ENCODE measurements at places on chromosomes 6 and 20.

GRCh38 chr6:113481910-113482309 lies 375.2 kb upstream of the MARCKS start:
- no peak for DNase-seq

- no peak for DNase-seq
These were observed 12.8 kb downstream of the RNF114 start for GRCh38 chr20:49948809-49949507.

DNA sequence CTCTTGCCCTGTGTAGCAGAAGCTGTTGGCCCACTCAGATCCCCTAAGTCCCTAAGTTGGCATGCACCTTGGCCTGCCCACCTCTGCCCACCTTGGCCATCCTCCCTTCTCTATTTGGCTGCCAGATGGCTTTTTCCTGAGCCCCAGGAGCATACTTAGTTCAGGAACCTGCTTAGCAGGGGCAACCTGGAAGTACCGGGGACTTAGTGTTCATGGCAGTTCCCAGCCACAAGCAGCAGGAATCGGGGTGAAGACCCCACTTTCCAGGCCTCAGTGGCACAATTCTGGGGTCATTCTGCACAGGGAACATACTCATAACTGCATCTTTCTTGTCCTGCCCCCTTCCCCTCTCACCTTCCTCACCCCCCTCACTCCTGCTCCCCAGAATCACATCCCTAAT lies 158.0 kb upstream of the PMEPA1 start:
- DNase-seq, result no peak

DNA sequence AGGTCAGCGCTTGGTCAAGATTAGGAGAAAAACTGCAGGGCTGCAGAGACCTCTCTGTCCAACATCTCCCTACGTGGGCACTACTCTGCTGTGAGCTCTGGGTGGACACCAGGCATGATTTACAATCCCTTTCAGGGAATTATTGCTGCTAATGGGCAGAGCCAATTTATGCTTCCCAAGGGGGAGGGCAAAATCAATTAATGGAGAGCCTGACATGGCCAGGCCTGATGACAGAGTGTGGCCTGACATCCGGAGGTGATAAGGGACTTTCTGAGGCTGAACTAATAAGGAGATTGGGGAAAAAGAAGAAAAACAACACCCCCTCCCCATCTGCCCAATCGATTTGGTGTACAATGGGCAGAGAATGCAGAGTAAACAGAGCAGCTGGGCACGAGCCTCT lies 5.0 kb upstream of the KCNK16 start:
- no peak for DNase-seq

DNA sequence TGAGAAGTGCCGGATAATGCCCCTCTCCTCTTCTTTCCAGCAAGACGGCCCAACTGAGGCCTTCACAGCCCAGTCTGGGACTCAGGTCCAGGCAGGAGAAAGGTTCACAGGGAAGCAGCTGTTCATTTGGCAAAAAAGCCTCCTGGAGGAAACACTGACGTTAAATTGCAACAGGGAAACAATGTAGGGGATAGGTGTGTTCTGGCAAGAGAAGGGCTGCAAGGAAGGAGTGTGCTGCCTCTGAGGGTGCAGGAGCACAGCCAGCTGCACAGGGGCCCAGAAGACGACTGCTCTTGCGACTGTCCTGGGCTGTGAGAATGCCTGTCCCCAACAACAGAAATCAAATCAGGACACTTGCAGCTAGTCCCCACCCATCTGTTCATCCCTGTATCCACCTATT lies 70.6 kb upstream of the PMEPA1 start:
- DNase-seq, result no peak

DNA sequence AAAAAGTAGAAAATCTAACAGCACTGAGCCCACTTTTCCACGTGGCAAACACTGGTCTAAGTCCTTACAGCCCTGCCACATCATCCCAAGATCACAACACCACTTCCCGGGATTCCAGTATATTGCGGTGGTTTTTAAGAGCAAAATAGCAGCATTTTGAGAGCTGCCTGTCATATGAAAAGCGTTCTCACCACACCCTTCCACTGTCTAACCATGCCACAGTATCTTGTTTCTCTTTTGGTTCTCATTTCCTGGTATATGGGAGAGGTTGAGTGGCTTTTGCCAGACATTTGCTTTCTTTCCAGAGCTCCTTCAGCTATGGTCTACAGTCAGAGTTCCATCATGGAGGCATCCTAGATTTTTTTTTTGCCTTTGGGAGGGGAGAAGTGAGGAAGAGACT lies 243.0 kb downstream of the TSHZ2 start:
- DNase-seq, result no peak

- DNase-seq, result no peak
These were observed 161.2 kb downstream of the KLHL32 start for GRCh38 chr6:97085772-97086171.

DNA sequence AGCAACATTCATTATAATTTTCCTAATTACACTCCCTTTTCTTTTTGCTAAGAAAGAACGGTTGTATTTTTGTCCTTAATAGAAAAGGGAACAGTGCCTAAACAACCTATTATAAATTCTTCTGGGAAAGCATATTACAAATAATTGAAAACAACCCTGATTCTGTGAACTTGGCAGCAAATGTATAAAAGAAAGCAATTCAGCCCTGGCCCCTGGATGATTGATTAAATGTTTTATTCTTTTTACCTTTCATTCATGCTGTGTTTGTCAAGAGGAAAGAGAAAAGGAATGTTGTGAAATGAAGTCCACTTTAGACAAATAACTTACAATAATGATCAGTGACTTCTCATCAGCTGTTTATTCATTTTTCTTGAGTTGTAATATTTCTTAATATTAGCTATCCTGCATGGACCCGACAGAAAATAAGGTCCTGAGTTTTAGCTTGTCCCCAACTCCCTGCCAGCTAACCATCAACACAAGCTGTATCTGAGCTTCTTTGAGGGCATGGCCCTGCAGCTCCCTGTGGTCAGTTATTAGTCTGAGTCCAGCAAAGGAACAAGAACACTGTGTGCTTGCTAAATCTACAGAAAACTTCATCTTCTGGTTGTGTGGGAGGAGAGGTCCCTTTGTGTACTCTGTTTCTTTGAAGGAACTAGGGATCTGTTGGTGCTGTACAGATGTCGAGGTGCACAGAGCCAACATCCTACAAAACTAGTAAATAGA lies 248.2 kb downstream of the LAMA2 start:
- no peak for DNase-seq

DNA sequence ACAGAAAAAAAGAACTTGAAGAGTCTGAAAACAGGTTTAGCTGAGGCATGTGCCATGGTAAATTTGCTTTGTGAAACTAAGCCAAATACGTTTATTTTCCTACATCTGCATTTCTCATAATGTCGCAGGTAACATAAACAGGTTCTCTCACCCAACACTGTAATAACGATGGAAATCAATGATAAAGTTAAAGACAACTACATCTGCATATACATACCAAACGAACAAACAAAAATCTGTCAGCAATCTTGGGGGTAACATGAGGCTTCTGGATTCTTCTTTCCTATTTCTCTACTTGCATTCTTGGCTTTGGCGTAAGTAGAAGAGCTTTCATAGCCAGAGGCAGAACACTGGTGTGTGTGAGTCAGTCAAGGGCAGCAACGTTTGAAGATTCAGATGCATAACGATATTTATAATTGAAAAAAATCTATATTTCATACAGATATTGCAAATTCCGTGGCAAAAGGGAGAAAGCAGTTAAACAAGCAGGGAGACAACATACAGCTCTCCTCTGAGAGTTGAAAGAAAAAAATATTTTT lies 195.1 kb downstream of the EDN1 start:
- no peak for DNase-seq

DNA sequence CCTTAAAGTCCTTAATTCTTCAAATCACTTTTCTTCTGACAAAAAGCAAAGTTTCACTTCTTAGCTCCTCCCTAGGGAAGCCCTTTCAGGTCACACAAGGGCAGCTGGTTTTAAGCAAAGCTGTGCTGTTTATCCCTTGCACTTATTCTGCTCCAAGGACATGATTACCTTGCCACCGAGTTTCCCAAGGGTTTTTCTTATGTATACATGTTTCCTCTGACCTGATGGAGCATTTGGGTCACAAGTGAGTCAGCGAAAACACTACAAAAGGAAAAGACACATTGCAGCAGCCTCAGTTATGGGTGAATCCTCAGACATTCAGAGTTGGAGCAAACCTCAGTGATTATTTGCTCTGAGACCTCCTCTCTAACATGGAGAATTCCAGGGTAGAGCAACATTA lies 26.6 kb upstream of the ILRUN start:
- no peak for DNase-seq

- DNase-seq, result no peak
These were observed 725.3 kb downstream of the COL12A1 start for GRCh38 chr6:74480561-74480960.

DNA sequence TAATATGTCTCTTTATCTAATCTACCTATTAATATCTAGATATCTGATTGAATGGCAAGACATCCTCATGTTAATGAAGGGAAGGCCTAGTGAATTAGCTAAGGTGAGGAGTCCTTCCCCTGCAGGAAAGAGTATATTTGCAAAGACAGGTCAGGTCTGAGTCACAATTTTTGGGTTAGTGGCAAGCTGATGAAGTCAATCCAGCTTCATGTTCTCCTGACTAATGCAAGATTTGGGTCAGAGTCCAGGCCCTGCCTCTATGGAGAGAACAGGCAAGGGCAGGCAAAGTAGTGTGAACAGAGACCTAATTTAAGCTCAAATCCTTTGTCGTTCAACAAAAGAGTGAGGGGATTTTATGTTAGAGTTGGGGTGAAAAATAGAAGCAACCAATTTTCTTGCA lies 496.7 kb downstream of the BMP2 start:
- DNase-seq, result no peak

DNA sequence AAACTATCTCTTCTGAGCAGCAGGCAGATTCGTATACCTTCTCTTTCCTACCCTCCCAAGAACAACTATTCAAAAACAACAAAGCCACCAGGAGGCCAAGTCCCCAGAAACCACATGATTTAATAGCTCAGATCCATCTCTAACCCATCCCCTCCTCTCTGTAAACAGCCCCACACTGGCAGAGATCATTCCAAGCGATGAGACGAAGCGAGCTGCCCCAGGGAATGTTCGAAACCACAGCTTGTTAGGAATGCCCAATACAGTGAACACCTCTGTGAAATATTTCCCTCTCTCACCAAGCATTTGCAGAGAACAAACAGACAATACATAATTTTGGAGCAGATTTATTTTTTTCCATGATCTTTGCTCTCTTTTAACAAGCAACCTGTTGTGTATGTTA lies 231.8 kb downstream of the SOD2 start:
- DNase-seq, result no peak

- no peak for DNase-seq
These were observed 138.1 kb downstream of the FNDC1 start for GRCh38 chr6:159307246-159307790.

GRCh38 chr20:54479138-54479906 lies 3.9 kb downstream of the DOK5 start:
- no peak for DNase-seq

GRCh38 chr6:3297909-3298308 lies 39.2 kb downstream of the PSMG4 start:
- no peak for DNase-seq

- DNase-seq, result no peak
These were observed 585.3 kb upstream of the MAN1A1 start for GRCh38 chr6:119934816-119935215.

DNA sequence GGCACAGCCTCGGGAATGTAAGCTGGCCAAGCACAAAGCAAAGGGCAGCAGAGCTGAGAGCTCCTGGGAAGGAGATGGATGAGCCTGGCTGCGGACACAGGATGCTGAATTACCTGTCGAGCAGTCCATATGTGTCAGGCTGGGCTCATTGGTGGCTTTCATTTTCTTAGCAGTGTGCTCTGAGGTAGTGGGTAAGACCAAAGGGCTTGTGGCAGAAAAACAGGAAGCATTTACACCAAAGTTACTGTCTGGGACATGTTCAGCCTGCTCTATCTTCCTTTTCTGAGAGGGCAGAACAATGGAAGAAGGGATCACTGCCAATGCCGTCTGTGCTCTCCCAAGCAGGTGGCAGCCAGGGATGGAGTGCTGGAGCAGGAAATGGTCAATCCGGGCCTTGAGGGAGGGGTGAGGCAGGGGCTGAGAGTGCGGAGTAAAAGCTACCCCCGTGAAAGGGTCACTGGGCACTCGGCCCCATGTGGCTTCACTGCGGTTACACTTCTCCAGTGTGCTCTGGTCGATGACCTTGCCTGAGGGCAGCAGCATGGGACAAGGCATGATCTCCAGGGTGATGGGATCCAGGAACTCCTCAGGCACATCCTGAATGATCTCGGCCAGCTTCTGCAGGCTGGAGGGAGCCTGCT lies 36.9 kb upstream of the AVP start:
- no peak for DNase-seq

DNA sequence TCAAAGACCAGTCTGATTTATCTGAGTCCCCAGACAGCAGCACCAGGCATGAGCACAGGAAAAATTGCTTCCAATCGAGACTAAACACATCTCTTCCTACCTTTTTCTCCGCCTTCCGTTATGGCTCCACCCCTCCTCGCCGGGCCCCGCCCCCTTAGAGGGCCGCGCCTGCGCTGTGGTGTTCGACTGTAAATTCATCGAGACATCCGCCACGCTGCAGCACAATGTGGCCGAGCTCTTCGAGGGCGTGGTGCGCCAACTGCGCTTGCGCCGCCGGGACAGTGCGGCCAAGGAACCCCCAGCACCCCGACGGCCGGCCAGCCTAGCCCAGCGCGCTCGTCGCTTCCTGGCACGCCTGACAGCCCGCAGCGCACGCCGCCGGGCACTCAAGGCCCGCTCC lies 8.9 kb downstream of the REM1 start:
- no peak for DNase-seq

DNA sequence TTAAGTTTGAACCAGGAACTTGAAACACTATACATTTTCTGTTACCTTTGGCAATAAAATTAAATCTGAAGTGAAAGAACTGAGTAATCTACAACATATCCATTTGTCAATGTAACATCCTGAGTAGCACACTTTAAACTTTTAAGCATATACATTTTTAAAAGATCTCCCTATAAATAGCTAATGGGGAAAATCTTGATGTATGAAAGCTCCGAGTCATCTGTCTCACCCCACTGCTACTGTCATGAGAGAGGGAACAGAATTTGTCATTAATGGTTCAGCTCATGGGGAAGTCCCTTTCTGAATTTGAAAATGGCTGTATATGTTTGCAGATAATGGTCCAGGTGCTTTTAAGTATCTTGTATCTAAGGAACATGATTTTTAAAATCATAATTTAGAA lies 55.2 kb upstream of the NOX3 start:
- no peak for DNase-seq

DNA sequence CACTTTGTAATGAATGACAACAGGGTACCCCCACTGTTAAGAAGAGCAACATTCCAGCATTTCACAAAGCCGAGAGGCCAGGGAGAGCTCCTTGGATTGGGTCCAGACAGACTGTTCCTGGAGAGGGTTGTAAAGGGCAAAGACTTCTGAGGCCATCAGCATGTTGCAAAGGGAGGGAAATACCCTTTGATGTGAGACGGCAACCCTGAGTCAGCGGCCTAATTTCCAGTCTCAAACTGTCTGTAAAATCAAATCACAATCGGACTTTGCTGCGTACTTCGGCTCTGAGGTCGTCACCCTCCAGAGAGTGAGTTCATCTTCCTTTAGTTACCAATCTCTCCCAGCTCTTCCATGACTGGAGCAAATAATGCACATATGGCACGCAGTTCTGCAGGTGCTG lies 101.0 kb upstream of the DTNBP1 start:
- DNase-seq, result no peak

Measured in stimulated activated CD8-positive, alpha-beta memory T cell treated with anti-CD3 and anti-CD28 coated beads, Interleukin-4, amount 100 ng/mL, for 4 hours (primary cell).